GM23248 (cell line): ENCODE measurements at places on chromosomes 5 and 9. TPM values are rescaled to one million over a fixed set of nuclear protein-coding genes. Genes with fewer than 3 reads are reported as not detected.
A peak's percentile ranks its signal among the peaks of the same experiment; 100 is the strongest.

- H3K4me3 ChIP-seq: no peak overlapping the region
- no peak overlapping the region for H3K27ac ChIP-seq
- H3K36me3 ChIP-seq: no peaks in the 10 kb centered on the region
- H3K27me3 ChIP-seq: no peaks in the 10 kb centered on the region
Measured at GRCh38 chr5:102582696-102583095, 83.9 kb upstream of the SLCO6A1 start.

GRCh38 chr5:36638056-36638455 lies 31.6 kb downstream of the SLC1A3 start:
- DNase-seq: no peak
- no peak overlapping the region for H3K27ac ChIP-seq
- H3K4me3 ChIP-seq: no peak overlapping the region

DNA sequence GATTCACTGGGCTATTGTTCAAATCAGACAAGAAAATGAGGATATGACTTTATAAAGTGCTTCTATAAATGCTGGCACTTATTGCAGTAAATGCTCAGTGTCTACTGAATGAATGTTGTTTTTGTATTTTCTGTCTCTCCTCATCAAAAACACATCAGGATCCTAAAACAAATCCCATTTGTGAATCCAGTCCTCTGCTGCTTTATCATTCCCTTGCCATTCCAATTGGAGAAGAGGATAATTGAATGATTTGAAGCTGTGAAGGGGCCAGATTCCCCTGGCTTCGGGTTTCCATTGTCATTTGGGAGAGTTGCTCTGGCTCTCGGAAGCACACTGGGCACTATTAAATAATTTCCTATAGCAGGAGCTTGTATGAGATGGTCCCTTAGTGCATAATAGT lies 666.8 kb downstream of the ACTL7B start:
- no peak overlapping the region for H3K27ac ChIP-seq
- no peak overlapping the region for H3K4me3 ChIP-seq
- DNase-seq: no peak
- peaks cover 18% of the 10 kb centered on the region for H3K4me1 ChIP-seq

- H3K27ac ChIP-seq: no peak overlapping the region
- no peaks in the 10 kb centered on the region for H3K36me3 ChIP-seq
- peaks cover 2% of the 10 kb centered on the region; the same call in 1 of the 2 replicates for H3K27me3 ChIP-seq
Measured at GRCh38 chr5:62263401-62263800, 42.6 kb upstream of the KIF2A start.

- H3K4me3 ChIP-seq: no peak overlapping the region
- no peaks in the 10 kb centered on the region for H3K27me3 ChIP-seq
Measured at GRCh38 chr9:135827866-135828580, 79.3 kb downstream of the CAMSAP1 start.

GRCh38 chr5:71573591-71573990 lies 13.5 kb upstream of the MCCC2 start:
- H3K4me3 ChIP-seq: no peak overlapping the region
- no peaks in the 10 kb centered on the region for H3K4me1 ChIP-seq
- H3K27me3 ChIP-seq: no peaks in the 10 kb centered on the region
- no peak for DNase-seq
- peaks cover 4% of the 10 kb centered on the region; the same call in 1 of the 2 replicates for H3K36me3 ChIP-seq

- H3K36me3 ChIP-seq: no peaks in the 10 kb centered on the region
- H3K27ac ChIP-seq: peak overlapping the region; percentile 84
Measured at GRCh38 chr5:33370466-33370859, 70.3 kb upstream of the TARS1 start.

- H3K4me3 ChIP-seq: no peak overlapping the region
- DNase-seq: no peak
- H3K4me1 ChIP-seq: no peaks in the 10 kb centered on the region
- no peak overlapping the region for H3K27ac ChIP-seq
Measured at GRCh38 chr9:134032456-134033222, 7.4 kb downstream of the BRD3OS start.

DNA sequence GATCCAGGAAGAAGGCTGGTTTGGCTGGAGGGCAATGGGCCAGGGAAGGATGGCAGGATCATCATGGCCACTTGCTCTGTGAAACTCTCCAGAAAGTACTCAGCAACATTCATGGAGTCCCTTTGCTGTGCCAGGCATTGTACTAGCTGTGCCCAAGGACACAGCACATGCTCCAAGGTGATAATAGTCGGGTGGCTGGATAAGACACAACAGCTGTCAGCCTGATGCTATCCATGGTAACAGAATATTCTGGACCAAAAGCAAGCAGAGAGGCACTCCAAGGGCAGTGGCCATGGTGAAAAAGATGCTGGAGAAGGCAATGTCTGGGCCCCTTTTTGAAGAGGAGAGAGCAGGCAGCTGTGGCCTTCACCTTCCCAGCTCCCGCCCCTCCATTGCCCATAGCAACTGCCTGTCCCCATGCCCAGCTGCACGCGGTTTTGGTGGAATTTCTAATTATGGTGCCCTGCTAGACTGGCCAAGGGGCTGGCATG lies 113.8 kb upstream of the CPEB4 start:
- no peak overlapping the region for H3K4me3 ChIP-seq
- H3K36me3 ChIP-seq: no peaks in the 10 kb centered on the region

- H3K27ac ChIP-seq: no peak overlapping the region
- H3K27me3 ChIP-seq: no peaks in the 10 kb centered on the region
- no peak overlapping the region for H3K4me3 ChIP-seq
- H3K4me1 ChIP-seq: peaks cover 41% of the 10 kb centered on the region
Measured at GRCh38 chr5:34411470-34412346, 244.4 kb upstream of the RAI14 start.

- no peaks in the 10 kb centered on the region for H3K36me3 ChIP-seq
- DNase-seq: no peak
- H3K27ac ChIP-seq: no peak overlapping the region
- no peak overlapping the region for H3K4me3 ChIP-seq
Measured at GRCh38 chr5:95358848-95359247, 32.3 kb upstream of the FAM81B start.

DNA sequence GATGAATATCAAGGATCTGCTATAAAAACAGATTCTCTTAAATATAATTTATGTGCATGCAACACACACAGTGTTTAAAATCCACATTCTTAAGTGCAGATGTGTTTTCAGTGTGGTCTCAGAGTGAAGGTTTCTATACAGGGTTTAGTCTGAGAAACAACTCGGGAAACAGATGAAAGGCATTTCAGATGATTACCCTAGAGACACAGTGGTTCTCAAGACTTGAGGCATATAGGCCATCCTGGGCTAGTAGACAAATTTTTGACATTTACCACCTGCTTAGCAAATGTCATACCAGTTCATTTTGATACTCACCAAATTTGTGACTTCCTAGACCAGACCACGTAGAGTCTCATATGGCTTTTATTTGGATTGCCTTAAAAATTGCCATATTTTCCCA lies 216.5 kb downstream of the ARL15 start:
- H3K4me1 ChIP-seq: peaks cover 13% of the 10 kb centered on the region
- no peak overlapping the region for H3K27ac ChIP-seq
- no peak overlapping the region for H3K4me3 ChIP-seq
- no peak for DNase-seq
- no peaks in the 10 kb centered on the region for H3K27me3 ChIP-seq

- peak overlapping the region; percentile 93 for H3K27ac ChIP-seq
- no peaks in the 10 kb centered on the region for H3K27me3 ChIP-seq
- peaks cover 37% of the 10 kb centered on the region for H3K4me1 ChIP-seq
- DNase-seq: peak; percentile 74
- H3K4me3 ChIP-seq: peak overlapping the region; percentile 82
Measured at GRCh38 chr5:177470759-177471536, 2.5 kb downstream of the DBN1 start.

GRCh38 chr9:33468215-33468730 lies 5.5 kb downstream of the NOL6 start:
- no peak overlapping the region for H3K27ac ChIP-seq
- DNase-seq: no peak
- no peaks in the 10 kb centered on the region for H3K27me3 ChIP-seq
- H3K36me3 ChIP-seq: peaks cover 40% of the 10 kb centered on the region
- H3K4me3 ChIP-seq: no peak overlapping the region
- H3K4me1 ChIP-seq: peaks cover 15% of the 10 kb centered on the region; the same call in 1 of the 2 replicates

- no peaks in the 10 kb centered on the region for H3K27me3 ChIP-seq
- H3K4me1 ChIP-seq: no peaks in the 10 kb centered on the region
- no peak overlapping the region for H3K27ac ChIP-seq
- no peak overlapping the region for H3K4me3 ChIP-seq
- peak; percentile 32 for DNase-seq
Measured at GRCh38 chr9:130234340-130235260, 31.0 kb upstream of the HMCN2 start.

The EGR1 gene
- 14.3 and 19.0 TPM in 2 replicates for total RNA-seq

The SIT1 gene
- total RNA-seq: not detected in 2 replicates

The FAM81B gene
- not detected in 2 replicates for total RNA-seq

The CCDC171 gene
- total RNA-seq: 0.76 and 3.5 TPM in 2 replicates

The PCDHB5 gene
- 0.43 and 1.3 TPM in 2 replicates for total RNA-seq

The CRHBP gene
- not detected in 2 replicates for total RNA-seq

The INSL6 gene
- not detected in 2 replicates for total RNA-seq
